SJCRH30 (cell line): ENCODE measurements at places on chromosomes 4 and X. TPM values are rescaled to one million over a fixed set of nuclear protein-coding genes. Genes with fewer than 3 reads are reported as not detected.

USP17L25 gene
- total RNA-seq: not detected in 2 replicates

GLOD5 gene
- total RNA-seq: not detected in 2 replicates

CXCL3 gene
- 1.3 and 2.4 TPM in 2 replicates for total RNA-seq

ANXA10 gene
- 0.12 TPM in 1 of 2 replicates, not detected in the other for total RNA-seq

RBM46 gene
- not detected in 2 replicates for total RNA-seq

SERPINA7 gene
- total RNA-seq: not detected in 2 replicates

MUC7 gene
- total RNA-seq: 0.06 TPM in 1 of 2 replicates, not detected in the other

CXCL11 gene
- total RNA-seq: not detected in 2 replicates

NKX6-1 gene
- 4.2 and 4.7 TPM in 2 replicates for total RNA-seq

MSANTD1 gene
- total RNA-seq: 0.04 and 0.08 TPM in 2 replicates

CCDC149 gene
- 0.91 and 1.1 TPM in 2 replicates for total RNA-seq

TMEM31 gene
- total RNA-seq: not detected in 2 replicates

HELT gene
- total RNA-seq: not detected in 2 replicates
